ENCODE measurements at places on chromosomes 3 and 15.
A peak's percentile ranks its signal among the peaks of the same experiment; 100 is the strongest.

DNA sequence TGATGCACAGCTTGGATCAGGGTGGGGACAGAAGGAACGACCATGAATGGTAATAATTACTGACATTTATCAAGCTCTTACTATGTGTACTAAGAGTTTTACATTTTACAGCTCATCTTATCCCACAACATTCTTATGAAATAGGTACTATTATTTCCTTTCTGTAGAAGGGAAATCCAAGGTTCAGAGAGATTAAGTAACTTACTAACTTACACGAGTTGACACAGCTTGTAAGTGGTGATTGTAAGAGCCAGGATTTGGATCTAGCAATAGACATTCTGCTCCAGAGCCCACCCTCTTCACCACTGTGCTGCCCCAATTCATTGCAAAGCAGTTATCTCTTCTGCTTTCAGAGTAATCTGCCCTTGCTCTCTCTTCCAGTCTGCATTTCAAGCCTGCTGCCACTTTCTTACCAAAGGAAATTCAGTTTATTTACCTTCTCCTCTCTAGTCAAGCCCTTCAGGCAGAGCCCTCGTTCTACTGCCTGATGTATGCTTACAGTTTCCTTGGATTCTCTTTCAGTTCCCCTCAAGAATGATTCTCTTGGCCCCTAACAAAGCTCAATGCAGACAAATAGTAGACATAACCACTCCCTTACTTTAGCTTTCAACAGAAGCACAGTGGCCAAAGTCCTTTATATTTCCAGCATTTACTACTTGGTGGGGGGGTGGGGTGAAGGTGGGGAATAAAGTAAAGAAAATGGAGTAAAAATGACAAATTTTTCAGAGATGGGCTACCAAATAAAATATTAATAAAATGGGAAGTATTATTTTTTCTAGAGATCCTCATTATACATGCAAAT lies 65.8 kb downstream of the ATP8B4 start:
- no peak for DNase-seq

DNA sequence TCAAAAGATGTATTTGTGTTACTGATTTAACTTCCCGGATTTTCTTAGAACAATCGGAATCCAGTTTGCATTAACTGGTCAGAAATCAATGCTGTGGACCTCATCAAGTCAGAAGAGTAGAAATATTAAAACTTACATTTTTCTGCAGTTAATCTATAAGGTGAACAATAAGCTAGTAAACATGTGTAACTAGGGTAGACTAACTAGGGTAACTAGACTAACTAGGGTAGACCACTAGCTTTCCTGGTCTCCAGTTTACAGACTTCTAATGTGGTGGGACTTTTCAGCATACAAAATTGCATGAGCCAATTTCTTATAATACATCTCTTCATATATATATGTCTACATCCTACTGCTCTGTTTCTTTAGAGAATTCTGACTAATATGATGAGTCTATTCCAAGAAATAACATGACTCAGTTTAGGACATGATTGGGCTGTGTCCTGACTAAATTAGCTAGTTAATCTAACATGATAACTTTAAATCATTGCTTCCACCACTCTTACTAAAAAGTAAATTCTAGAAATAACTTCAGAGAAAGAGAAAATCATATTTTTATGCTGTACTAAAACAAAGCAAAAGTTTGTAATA lies 5.3 kb downstream of the PLSCR2 start:
- DNase-seq, result no peak

DNA sequence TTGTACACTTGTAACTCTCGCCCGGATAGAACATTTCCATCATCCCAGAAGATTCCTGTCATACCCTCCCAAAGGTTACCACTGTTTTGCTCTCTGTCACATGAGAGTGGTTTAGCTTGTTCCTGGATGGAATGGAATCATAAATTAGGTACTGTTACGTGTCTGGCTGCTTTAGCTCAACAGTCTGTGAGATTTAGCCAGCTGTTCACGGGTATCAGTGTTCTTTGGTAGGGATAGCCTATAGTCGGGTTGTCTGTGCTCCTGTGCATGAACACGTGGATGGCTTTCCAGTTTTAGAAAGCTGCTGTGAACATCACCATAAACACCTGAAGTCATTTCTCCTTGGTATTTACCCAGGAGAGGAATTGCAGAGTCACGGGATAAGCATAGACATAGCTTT lies 58.2 kb upstream of the NR2C2 start:
- no peak for DNase-seq

GRCh38 chr15:98951493-98952320 lies 55.9 kb downstream of the PGPEP1L start:
- DNase-seq, result no peak

DNA sequence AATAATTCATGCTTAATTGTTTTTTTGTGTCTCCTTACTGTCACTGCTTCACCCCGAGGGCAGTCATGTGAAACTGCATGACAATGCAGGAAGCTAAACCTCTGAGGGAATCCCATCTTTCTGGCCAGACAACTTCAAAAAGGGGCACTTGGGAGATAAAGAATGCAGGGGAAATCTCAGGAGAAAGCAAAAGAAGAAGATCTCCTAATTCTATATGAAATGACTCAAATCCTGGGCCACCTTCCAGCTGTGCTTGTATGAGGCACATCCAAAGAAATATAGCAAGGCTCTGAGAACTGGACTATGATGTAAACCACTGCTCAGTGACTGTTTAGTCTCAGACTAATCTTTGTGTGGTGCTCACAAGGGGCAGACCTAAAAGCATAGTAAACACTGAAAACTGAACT lies 22.6 kb upstream of the UMPS start:
- DNase-seq, result no peak

- DNase-seq, result no peak
Measured at GRCh38 chr15:77487469-77487842, 66.8 kb downstream of the HMG20A start.

- DNase-seq, result no peak
Measured at GRCh38 chr15:68230157-68231100, 901 bp upstream of the CLN6 start.

GRCh38 chr3:14360123-14360881 lies 42.1 kb upstream of the SLC6A6 start:
- DNase-seq, result no peak

- no peak for DNase-seq
Measured at GRCh38 chr15:94293411-94294402, 62.3 kb downstream of the MCTP2 start.

GRCh38 chr3:73734211-73735089 lies 109.7 kb upstream of the PDZRN3 start:
- DNase-seq, result no peak

DNA sequence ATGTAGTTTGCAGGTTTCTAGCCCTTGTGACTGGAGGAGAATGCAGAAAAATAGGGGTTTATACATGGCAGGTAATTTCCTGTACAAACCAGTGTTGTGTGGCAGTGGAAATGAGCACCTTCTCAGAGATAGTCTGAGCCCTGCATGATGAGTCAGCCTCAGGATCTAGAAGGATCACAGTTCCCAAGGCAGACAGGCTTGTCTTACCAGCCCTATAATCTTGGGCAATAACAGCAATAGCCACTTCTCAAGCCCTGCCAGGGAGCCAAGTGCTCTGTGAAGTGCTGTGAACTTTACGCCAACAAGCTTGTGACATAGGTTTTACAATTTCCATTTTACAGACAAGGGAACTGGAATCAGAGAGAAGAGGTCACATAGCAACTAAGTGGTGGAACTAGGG lies 89.4 kb downstream of the CD47 start:
- DNase-seq, result no peak

GRCh38 chr3:39438880-39439279 lies 28.6 kb upstream of the MOBP start:
- DNase-seq, result no peak

- no peak for DNase-seq
Measured at GRCh38 chr3:53624061-53624857, 129.8 kb downstream of the CACNA1D start.

DNA sequence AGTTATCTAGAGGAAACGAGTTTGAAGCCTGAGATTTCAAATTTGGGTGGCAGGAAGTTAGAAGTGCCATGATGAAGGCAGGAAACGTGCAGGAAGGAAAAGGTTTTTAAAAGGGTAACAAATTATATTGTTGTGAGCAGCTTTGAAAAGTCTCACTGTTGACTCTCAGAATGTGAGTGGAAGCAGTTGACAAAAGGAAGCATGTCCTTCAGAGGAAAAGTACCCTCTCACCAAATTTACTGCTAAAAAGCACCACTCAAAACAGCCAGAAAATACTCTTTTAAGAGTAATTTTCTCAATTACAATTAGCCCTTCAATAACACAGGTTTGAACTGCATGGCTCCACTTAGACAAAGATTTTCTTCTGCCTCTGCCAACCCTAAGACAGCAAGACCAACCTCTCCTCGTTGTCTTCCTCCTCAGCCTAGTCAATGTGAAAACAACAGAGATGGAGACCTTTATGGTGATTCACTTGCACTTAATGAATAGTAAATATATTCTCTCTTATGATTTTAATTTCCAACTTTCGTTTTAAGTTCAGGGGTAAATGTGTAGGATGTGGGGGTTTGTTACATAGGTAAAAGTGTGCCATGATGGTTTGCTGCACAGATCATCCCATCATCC lies 117.1 kb upstream of the LIPC start:
- DNase-seq, result no peak

DNA sequence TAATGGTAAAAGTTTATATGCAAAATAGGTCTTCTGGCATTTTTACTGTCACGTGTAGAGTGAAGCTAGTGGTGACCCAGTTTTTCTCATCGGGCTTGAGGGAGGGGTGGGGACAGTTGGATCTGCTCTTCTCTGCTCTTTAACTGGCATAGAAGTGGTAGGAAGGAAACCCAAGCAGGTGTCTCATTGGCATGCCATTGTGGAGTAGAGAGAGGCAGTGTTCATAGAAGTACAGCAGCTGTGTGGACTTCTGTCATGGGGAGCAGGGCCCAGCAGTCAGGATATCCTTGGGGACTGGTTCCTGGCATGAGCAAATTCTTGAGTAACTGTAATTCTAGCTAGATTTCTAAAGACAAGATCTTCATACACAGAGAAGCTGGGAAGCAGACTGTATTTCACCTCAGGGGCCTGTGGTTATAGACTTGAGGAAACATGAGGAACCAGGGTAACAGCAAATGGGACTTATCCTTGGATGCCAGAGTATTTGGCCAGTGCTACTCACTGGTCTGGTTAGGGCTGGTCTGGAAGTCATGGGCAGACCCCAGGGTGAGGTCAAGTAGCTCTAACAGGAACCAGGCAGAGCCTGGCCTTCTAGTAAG lies 42.9 kb downstream of the CDIN1 start:
- no peak for DNase-seq

DNA sequence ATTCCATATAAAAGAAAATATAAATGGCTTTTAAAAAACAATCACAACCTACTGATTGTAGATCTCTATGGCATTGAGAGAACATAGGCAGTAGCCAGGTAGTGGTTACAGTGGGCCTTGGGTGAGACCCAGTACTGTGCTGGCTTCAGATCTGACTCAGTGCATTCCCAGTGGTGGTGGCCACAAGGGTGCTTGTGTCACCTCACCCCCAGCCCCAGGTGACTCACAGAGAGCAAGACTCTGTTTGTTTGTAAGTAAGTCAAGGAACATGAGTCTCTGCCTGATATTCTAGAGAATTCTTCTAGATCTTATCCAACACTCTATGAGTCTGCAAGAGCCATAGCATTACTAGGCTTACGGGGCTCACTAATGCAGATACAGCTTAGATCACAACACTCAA lies 118.8 kb upstream of the AZI2 start:
- DNase-seq, result no peak

DNA sequence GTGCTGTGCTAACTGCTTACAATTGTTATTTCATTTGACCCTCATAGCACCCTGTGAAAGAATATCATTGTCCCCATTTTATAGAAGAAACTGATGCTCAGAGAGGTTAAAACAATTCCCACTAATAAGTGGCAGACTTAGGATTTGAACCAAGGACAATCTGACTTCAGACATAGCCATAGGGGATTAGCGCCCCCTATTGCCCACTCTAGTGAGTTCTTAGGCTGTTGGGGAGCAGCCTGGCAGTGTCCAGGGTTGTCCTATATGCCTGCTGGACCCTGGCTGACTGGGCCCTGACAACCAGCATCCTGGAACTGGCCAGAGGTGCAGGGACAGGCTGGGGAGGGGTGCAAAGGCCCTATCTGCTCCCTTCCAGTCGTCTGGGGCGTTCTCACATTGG lies 15.4 kb downstream of the DPH3 start:
- peak; percentile 69 for DNase-seq

DNA sequence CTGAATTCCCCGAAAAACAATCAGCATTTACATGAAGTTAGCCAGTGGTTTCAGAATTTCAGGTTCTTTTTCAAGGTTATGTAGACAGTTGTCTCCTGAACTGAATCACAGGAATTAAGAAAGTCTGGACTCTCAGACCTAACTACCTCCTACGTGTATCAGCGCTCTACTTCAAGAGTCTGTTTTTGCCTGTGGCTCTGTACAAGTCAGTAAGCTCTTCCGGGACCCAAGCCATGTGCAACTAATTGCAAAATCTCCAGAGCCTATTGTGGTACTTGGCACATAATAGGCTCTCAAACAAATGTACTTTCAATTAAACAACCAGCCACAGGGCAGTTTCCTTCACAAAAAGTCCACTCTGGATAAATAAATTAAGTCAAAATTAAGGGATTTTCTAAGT lies 414.2 kb downstream of the PDCD6IP start:
- no peak for DNase-seq

DNA sequence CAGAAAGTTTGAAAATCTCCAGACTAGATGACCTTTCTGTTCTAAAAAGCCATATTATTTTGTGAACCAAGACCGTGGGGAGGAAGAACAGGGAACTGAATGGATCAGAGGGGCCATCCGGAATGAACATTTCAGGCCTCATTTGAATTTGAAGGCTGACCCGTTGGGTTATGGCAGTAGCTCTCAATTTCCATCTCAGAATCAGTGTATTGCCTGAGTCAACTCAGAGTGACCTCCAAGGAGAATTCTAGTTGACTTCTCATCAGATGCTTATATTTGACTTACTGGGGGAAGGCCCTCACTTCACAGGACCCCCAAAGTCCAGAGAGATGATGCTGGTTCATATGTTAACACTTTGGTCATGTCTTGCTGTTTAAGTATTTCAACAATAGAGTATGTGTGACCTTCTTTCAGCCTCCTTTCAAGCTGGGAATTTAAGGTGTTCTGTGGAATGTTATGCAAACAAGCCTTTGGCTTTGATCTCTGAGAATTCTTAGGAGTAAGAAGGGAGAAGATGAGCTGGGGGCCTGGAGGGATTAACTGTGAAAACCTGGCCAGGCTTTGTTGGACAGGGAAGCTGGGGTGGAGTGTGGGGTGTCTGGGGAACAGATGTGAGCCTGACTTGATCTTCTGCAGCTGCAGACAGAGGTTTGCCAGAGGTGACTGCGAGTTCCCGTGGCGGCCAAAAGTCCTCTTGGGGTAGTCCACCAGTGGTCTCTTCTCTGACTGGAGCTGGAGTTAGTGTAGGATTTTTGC lies 111.2 kb upstream of the RGMA start:
- DNase-seq, result no peak

- DNase-seq, result peak; percentile 89
Measured at GRCh38 chr3:64687781-64688604, at the start of gene ADAMTS9. Gene ADAMTS9 (minus strand): TSS chr3:64688000. CDS start chr3:64687657, 343 bp downstream.

DNA sequence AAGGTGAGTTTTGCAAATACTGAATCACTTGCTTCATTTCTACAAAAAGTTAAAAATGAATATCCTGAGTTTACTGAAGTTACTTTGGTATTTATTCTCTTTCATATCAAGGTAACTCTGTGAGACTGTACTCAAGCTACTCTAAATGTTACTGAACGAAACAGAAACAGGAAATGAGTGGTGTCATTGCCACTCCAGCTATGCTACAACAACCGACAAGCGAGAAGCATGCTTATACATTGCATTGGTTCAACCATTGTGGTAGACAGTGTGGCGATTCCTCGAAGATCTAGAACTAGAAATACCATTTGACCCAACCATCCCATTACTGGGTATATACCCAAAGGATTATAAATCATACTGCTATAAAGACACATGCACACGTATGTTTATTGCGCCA lies 313.2 kb upstream of the THBS1 start:
- DNase-seq, result no peak

GRCh38 chr3:192422321-192422996 lies 304.9 kb downstream of the FGF12 start:
- no peak for DNase-seq
